ENCODE measurements at places on chromosomes 2 and 18.
A peak's percentile ranks its signal among the peaks of the same experiment; 100 is the strongest.

- no peak for DNase-seq
Measured at GRCh38 chr2:70598197-70598596, 44.6 kb upstream of the TGFA start.

DNA sequence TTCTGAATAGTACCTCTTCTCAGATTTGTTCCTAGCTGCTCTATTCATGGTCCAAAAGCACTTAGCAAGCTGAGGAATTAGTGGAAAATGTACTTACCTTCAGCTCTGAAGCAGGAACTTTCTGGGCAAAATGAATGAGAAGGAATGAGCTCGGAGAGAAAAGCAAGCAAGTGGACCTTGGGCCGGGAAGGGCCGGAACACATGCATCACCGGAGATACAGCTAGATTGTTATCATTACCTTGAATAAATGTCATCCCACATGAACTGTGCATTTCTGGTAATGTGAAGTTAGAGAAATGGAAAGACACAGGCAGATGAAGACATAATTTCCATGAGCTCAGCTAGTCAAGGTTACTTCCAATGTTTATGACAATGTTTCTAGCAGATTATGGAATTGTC, at the start of gene MC2R:
Gene MC2R, minus strand, starts transcription at position 146 of the 400 bp plus-strand sequence. CDS start 30,018 bp downstream, outside the sequence.
- no peak for DNase-seq

DNA sequence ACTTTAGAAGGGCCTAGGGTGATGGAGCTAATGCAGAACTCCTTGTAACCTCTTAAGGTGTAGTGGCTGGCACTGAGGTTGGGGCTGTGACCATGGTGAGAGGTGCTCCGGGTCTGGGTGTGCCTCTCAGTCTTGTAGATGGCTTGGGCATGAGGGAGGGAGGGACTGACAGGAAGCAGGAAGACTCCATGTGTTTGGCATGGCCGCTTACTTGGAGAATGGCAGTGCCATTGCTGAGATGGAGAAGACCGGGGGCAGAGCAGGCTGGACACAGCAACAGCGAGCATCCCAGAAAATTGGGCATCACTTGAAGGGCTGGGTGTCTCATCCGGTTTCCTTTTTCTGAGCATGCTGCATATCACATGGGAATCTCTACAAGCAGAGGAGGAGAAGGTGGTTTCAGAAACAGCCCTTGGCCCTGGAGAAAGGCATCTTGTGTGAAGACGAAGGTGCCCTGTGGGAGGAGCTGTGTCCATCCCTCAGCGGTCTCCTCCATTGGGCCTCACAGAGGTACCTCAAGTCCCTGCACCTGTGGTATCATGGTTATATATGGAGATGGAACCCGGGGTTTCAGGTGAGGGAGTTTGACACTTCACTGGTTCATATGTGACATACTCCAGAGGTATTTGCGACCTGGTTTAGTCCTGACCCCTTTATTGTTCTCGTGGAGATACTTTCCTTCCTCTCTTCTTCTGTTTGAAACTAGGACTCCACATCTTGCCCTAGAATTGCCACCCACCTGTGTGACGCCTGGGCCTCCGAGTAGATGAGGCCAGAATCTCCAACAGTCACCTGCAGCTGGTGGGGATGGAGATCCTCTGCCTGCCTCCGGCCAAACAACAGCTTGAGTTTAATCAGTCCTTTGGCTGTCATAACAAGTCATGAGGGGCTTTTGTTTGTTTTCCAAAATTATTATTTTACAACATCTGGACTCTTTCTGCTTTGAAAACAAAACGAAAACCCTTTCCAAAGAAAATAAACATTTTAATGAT, 45.6 kb downstream of the INPP4A start:
- DNase-seq: no peak

DNA sequence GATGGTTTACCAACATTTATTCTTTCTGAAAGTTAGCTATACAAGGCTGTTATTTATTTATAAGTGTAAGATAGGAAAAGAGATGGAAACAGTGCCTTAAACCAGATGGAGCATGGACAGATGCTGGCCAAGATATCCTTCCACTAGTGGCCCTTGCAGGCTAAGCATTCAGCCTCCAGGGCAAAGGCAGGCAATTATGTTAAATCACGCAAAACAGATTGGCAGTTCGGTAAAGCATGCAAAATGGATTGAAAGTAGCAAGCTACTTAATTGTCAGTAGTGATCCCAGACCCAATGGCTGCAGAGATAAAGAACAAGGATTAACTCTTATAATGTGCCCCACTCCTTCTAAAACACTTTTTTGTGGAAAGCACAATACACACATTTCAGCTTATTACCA, 105.4 kb upstream of the MAP4K3 start:
- DNase-seq: no peak

DNA sequence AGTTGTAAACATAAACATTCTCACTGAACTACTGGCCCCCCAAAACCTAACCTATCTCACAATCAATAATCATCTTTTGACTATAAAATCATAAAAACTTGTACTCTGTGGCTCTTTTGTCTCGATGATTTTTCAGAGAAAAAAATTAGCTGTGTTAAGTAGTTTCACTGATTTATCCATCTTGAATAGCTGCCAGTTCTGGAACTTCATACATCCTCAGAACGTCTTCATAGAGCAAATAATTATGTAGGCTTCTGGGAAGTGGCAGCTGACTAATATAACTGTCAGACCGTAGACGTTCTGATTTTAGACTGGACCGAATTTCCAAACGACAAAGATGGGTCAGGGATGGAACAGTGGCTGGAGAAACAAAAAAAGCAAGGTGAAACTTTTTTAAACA, 97.3 kb upstream of the CHAC2 start:
- DNase-seq: no peak

- DNase-seq: no peak
Measured at GRCh38 chr18:40864846-40865245, 1090.2 kb upstream of the PIK3C3 start.

DNA sequence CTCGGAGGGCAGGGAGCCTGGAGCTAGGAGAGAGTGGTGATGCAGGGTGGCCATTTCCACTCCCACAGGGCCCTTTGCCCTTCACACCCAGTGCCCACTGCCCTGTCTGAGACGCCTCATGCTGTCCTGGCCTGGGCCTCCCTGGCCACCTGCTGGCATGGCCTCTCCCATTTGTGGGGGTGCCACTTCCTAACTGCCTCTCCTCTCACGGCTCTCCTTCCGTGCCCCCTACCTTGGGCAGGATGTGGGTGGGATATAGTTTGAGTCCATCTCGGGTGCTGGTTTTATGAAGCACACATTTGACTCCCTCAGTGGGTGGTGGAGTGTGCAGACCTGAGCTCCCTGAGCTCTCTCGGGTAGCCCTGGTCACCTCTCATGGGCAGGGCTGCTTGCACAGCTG, 46.0 kb downstream of the DGKD start:
- no peak for DNase-seq

- DNase-seq: no peak
Measured at GRCh38 chr2:72159211-72159993, 11.7 kb upstream of the CYP26B1 start.

GRCh38 chr18:39945076-39945475, 2010.0 kb upstream of the PIK3C3 start:
- DNase-seq: no peak

- peak; percentile 86 for DNase-seq
Measured at GRCh38 chr2:74003494-74004211, 18.9 kb downstream of the TET3 start.

GRCh38 chr2:110804915-110805314, 72.5 kb downstream of the ACOXL start:
- no peak for DNase-seq

DNA sequence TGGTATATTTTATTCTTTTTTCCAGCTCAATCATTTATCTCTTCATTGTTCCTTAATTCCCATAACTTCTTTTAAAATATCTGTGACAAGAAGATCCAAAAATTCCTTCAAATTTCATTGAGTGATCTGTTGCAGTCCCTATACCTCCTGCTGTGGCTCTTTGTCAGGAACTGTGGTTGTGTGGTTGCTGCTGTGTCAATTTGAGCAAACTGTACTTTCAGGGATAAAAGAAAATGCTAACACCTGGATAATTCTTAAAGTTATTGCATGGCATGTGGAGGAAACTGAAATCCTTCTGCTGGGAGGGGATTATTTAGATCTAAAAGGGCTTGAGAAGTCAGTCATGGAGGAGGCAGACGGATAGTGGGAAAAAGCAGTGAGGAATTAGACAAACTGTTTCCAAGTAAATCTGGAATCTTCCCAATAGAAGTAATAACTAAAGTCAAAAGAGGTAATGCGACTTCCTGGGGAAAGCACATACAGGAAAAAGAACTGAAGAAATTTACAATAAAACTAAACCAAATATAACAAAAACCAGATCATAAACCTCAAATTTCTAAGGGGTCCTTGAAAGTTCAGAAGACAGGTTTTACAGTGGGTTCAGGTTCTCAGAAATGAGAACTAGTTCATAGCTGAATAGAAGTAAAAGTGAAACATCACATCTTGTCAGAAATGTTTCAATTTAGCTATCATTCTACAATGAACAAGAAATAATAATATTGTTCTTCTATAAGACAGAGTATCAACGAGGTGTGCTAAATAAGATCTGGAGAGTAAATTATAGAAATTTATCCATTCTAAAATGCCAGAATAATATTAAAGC, 33.5 kb upstream of the CD226 start:
- no peak for DNase-seq

DNA sequence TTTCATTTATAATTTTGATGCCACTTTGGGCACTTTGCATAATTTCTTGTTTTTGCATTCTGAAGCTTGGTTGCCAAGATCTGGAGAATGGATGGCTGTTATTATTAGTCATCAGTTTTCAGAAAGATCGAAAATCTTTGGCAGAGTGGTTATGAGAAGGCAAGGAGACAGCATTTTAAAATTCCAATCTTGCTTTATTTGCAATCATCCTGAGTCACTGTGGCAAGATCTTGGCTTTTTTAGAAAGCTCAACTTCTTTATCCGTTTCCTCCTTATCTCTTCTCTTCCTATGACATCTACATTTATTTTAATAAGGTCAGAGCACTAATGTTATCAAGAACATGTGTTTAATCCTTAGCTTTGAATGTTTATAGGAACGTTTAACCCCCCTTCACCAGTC, 31.1 kb upstream of the EIF2AK3 start:
- no peak for DNase-seq

GRCh38 chr2:156333274-156333950, 891 bp upstream of the NR4A2 start:
- DNase-seq: peak; percentile 37

GRCh38 chr18:23731861-23732260, 42.6 kb downstream of the LAMA3 start:
- no peak for DNase-seq

DNA sequence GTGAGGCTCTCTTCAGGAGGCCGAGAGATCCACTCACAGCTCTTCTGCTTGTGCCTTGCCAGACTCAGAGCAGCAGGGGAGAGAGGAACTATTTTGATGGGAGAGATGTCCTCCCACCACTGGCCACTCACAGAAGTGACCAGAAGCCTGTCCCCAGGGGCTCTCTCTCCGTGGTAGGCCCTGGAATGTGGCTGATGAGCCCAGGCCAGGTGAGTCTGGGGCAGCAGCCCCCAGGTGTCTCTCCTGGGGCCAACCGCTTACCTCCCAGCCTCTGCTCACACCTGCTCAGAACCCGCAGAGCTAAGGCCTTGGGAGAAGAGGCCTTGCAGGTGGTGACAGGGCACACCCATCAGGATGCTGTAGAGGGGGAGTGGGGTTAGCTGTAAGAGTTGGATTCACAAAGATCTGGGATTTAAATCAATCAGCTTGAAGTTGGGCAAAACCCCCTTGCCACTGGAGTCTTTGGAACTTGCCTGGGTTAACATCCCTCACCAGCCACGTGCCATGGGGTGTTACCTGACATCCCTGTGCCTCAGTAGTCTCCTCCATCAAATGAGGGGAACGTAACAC, 29.1 kb upstream of the ASB18 start:
- no peak for DNase-seq

DNA sequence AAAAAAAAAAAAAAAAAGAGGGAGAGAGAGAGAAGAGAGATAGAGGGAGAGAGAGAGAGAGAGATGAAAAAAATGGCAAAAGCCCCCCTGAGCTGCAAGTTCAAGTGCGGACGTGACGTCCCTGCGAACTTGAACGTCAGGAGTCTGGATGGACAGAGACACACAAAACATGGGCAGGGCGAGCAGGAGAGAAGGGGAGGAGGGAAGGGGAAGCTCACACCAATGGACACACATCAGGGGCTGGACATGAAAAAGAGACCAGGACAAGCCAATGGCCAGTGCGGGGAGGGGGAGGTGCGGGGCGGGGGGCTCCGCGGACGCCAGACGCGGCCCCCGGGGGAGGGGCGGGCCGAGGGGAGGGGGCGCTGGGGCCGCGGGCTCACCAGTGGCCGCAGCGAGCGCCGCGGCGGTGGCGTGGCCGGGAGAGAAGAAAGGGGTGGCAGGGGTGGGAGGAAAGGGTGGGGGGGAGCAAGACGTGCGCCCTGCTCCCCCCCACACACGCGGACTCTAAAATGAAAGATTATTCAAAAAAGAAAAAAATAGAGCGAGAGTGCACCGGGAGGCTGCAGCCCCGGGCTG, at the start of gene BCL11A:
Gene BCL11A, minus strand, starts transcription at position 160 of the 579 bp plus-strand sequence. CDS start 384 bp downstream, outside the sequence.
- peak; percentile 53 for DNase-seq

- no peak for DNase-seq
Measured at GRCh38 chr2:157480182-157480961, 36.5 kb upstream of the CYTIP start.

GRCh38 chr18:4986066-4986465, 211.0 kb downstream of the AKAIN1 start:
- no peak for DNase-seq

DNA sequence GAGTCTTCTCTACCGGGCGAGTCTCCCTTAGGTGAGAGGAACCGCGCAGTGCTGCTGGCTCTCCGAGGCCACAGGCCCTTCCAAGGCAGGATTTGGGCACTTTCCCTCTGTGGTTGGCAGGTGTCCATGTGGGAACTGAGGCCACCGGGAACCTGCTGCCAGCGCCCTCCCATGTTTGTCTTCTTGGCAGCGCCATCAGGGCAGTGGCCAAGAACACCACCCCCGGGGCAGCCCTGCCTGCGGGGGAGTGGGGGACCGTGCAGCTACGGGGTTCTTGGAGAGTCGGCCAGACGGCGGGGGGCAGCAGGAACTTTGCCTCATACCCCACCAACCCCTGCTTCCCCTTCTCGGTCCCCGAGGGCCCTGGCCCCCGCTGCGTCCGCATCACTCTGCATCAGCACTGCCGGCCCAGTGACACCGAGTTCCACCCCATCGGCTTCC, 10.0 kb downstream of the CAPN10 start:
- no peak for DNase-seq

- no peak for DNase-seq
Measured at GRCh38 chr2:57549642-57550102, 496.9 kb upstream of the VRK2 start.

- DNase-seq: peak; percentile 46
Measured at GRCh38 chr2:675982-676646, 1.1 kb downstream of the TMEM18 start.

DNA sequence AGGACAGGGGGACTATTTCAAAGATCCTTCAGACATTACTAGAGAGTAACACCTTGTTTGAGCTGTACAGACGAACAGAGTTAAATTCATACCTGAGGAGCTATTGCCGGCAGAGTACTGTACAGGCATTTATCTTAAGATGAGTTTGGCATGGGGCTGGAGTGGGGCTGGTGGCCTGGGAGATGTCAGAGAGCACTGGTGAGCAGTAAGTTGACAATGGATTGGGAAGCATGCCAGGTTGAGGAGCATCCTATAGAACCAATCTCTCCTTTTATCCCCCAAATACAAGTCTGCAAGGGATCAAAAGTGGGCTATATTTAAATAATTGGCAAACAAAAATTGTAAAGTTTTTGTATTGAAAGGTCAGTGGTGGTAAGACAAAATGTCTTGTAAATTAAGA, 58.6 kb downstream of the ADCYAP1 start:
- no peak for DNase-seq

- no peak for DNase-seq
Measured at GRCh38 chr18:24054130-24054529, 39.6 kb downstream of the TTC39C start.
